Liver (tissue), 10 donors: ENCODE measurements at places on chromosomes 6 and 20. TPM values are rescaled to one million over a fixed set of nuclear protein-coding genes. Genes with fewer than 3 reads are reported as not detected.

The PRSS35 gene
- under 0.01 TPM for total RNA-seq

DNA sequence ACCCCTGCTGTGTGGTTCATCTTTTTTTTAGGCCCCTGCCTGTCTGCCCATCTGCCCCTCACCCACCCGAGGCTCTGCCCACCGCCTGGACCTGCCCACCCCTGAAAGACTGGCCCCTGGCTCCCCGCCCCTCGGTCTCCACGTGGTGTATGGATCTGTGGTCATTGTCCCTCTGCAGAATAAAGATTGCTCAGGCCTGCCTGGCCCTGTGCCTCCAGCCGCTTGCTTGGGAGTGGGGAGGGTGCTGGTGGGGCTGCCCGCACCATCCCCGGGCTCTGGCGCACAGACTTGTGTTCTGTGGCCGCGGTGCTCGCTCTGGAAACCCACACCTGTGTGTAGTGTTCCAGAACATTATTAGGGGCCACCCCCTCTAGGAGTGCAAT is 1.6 kb downstream of the MAP1LC3A start:
- no peak overlapping the region for H3K4me3 ChIP-seq
- no peak for DNase-seq
- no peak overlapping the region for H3K27ac ChIP-seq
- no peaks in the 10 kb centered on the region for H3K27me3 ChIP-seq

The NRSN1 gene
- total RNA-seq, result not detected

GRCh38 chr6:149922642-149923326 is at the start of gene RAET1G:
Gene RAET1G, minus strand, starts transcription at chr6:149923121. Its CDS starts 111 bp downstream, at chr6:149923010.
- H3K27me3 ChIP-seq, result no peaks in the 10 kb centered on the region
- H3K4me3 ChIP-seq, result peak within 1 kb of the TSS; percentile 63
- H3K27ac ChIP-seq, result no peak within 1 kb of the TSS
- no peaks in the 10 kb centered on the region for H3K4me1 ChIP-seq
- peak; percentile 71 for DNase-seq
- no peaks in the 10 kb centered on the region for H3K36me3 ChIP-seq

DNA sequence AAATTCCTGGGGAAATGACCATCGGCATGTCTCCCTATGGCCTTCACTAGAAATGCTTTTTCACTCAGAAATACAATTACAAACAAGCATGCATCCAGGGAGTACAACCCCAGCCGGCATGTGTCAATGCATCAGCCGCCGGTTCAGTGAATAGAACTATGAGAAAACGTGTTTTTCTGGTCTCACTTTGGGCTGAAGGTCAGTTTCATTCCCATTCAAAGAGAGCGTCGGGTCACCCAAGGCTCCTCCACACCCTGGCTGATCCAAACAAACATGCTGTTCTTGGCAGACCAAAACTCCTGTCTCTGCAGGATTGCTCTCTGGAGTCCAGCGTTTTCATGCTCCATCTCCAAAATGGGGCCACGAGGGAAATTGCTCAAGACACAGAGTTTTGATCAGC is 35.5 kb upstream of the NXT1 start:
- H3K4me3 ChIP-seq, result no peak overlapping the region
- no peaks in the 10 kb centered on the region for H3K4me1 ChIP-seq
- DNase-seq, result no peak

DNA sequence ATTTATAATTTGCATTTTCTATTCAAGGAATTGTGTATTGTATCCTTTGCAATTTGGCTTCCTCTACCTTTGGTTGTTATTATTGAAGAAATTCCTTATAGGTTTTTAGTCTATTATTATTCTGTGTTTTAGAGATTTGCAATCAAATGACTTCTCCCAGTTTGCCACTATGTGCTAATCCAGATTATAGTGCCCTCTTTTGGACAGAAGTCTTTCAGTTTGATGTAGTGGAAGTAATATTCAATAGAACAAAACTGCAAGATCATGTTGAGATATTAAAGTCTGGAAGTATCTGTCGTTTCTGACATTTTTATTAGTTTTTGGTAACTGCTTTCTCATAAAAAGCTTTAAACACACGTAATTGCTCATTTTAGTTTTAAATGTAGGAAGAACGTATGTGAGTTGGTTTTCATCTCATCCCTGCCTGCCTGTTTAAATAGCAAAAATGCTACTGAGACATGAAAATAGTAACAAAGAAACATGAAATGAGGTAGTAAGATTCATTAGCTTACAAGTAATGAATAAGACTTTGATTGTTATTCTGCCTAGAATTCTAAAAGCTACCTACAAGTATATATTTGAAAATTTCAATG is 72.8 kb downstream of the RTN4IP1 start:
- H3K4me1 ChIP-seq, result no peaks in the 10 kb centered on the region
- no peak overlapping the region for H3K4me3 ChIP-seq
- H3K36me3 ChIP-seq, result peaks cover 3% of the 10 kb centered on the region
- H3K27ac ChIP-seq, result no peak overlapping the region
- no peaks in the 10 kb centered on the region for H3K27me3 ChIP-seq
- DNase-seq, result no peak

The SLA2 gene
- total RNA-seq, result 0.59 TPM

GRCh38 chr20:16028923-16029322 is 544.3 kb downstream of the KIF16B start:
- no peaks in the 10 kb centered on the region for H3K27me3 ChIP-seq
- DNase-seq, result no peak
- no peak overlapping the region for H3K27ac ChIP-seq

The ADGRF5 gene
- total RNA-seq, result 4.9 TPM

GRCh38 chr6:150535151-150535804 is 64.4 kb upstream of the PLEKHG1 start:
- DNase-seq, result no peak
- no peaks in the 10 kb centered on the region for H3K36me3 ChIP-seq

The SNPH gene
- 0.50 TPM for total RNA-seq

- H3K27me3 ChIP-seq, result no peaks in the 10 kb centered on the region
- no peaks in the 10 kb centered on the region for H3K4me1 ChIP-seq
- H3K27ac ChIP-seq, result no peak overlapping the region
- DNase-seq, result no peak
Observed at GRCh38 chr6:44439270-44440045, 52.0 kb downstream of the CDC5L start.

- H3K27ac ChIP-seq, result no peak overlapping the region
- H3K36me3 ChIP-seq, result no peaks in the 10 kb centered on the region
- no peaks in the 10 kb centered on the region for H3K27me3 ChIP-seq
Observed at GRCh38 chr20:18657575-18657974, 69.7 kb downstream of the DTD1 start.

GRCh38 chr20:2507464-2507863 is 1.3 kb downstream of the ZNF343 start:
- H3K36me3 ChIP-seq, result no peaks in the 10 kb centered on the region
- no peak for DNase-seq
- no peak overlapping the region for H3K27ac ChIP-seq
- no peak overlapping the region for H3K4me3 ChIP-seq

GRCh38 chr6:51466427-51466826 is 621.0 kb downstream of the PKHD1 start:
- H3K27me3 ChIP-seq, result no peaks in the 10 kb centered on the region
- H3K4me1 ChIP-seq, result peaks cover 3% of the 10 kb centered on the region
- no peaks in the 10 kb centered on the region for H3K36me3 ChIP-seq
- no peak overlapping the region for H3K27ac ChIP-seq

DNA sequence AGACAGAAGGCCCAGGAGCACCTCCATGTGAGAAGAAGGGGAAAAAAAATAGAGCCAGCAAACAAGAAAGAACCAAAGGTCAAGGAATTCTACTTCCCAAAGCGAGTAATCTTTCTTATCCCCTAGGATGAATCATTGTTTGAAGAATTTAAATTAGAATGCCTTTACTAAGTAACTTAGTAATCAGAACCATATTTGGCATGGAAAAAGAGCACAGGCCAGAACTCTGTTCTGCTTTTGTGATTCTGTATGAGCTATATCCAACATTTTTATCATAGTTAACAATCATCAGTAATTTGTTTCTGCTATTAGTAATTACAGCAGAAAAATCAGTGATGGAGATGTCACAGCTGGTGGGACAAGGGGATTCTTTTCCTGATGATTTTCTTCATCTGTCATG is 228.8 kb upstream of the FAM83B start:
- DNase-seq, result no peak
- no peak overlapping the region for H3K27ac ChIP-seq
- no peaks in the 10 kb centered on the region for H3K4me1 ChIP-seq
- no peak overlapping the region for H3K4me3 ChIP-seq
- no peaks in the 10 kb centered on the region for H3K36me3 ChIP-seq

DNA sequence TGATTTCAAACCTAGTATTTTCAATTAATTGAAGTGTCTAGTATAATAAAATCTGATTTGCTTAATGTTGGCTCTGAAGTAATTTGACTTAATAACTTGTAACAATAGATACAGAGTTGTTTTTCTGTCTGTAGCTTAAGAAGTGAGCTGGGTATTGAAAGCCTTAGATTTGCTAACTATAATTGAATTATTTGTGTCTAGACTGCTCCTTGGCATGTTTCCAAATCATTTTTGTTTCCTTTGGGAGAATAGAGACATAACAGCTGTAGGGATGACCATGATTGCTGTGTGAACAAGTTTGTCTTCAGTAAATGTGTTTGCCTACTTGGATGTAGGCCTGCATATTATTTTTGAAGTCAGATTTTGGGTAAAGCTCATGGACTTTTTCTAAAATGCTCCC is 115.4 kb downstream of the SCAF8 start:
- H3K27me3 ChIP-seq, result no peaks in the 10 kb centered on the region
- no peak overlapping the region for H3K4me3 ChIP-seq
- H3K36me3 ChIP-seq, result no peaks in the 10 kb centered on the region
- H3K27ac ChIP-seq, result no peak overlapping the region
- no peaks in the 10 kb centered on the region for H3K4me1 ChIP-seq

The EDN3 gene
- total RNA-seq, result not detected

GRCh38 chr20:39789411-39789810 is 827.3 kb downstream of the DHX35 start:
- H3K4me1 ChIP-seq, result peaks cover 11% of the 10 kb centered on the region
- no peak overlapping the region for H3K4me3 ChIP-seq
- H3K36me3 ChIP-seq, result no peaks in the 10 kb centered on the region
- H3K27me3 ChIP-seq, result no peaks in the 10 kb centered on the region

The DEFB132 gene
- total RNA-seq, result 0.08 TPM

The GMPR gene
- 50.2 TPM for total RNA-seq

DNA sequence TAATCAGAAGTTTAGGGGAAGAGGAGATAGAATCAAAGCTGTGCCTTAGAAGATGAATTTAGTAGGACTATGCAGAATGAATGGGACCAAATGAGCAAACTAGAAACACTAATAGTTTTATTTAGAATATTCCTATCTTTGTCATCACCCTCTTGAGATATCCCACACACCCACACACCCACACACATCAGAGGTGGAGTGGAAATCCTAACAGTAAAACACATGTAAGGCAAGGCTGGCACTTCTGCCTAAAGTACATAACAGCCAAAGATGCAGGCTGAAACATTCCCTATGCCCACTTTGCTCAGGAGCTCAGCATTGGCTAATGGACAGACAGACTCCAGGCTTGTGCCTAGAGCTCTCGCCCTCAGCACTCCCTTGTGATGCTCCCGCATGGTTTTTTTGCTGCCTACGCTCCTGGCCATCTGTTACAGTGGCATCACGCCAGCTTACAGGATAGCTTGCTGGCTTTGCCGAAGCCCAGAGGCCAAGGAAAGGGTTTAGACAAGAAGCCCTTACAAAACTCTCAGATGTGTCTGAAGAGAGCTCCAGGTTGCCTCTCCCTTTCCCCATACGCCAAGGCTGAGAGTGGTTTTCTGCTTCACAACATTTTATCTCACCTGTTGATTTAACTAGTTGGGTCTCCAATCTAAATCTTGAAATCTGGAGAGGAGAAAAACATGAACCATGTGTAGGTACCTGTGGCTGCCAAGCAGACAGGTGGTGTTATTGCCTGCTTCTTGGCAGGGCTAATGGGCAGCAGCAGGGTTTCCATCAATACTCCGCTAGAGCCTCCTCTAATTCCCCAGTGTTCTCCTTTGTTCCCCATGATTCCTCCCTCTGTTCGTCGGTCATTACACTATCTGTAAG is 282.6 kb upstream of the ID4 start:
- H3K27ac ChIP-seq, result no peak overlapping the region
- no peaks in the 10 kb centered on the region for H3K4me1 ChIP-seq
- no peaks in the 10 kb centered on the region for H3K36me3 ChIP-seq
- no peak for DNase-seq

The PTGIS gene
- total RNA-seq, result 6.3 TPM

GRCh38 chr20:63682384-63683139 is 13.9 kb upstream of the TNFRSF6B start:
- no peaks in the 10 kb centered on the region for H3K36me3 ChIP-seq
- H3K4me3 ChIP-seq, result no peak overlapping the region
- no peaks in the 10 kb centered on the region for H3K27me3 ChIP-seq

DNA sequence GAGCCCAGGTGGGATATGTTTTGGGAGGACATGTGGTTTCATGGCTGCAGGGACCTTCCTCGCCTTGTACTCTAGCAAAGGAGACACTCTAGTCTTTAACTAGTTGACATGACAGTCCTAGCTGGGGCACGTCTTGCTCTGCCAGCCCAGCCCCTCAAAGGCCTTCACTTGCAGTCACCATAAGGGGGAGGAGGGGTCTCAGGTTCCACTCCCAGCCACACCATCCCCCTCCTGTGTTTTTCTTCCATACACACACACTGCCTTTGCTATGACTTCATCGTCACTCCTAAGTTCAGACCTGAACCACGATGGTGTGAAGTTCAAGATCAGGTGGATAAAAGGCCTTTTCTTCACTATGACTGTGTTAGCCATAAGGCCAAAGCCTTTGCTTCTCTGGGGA is 13.5 kb downstream of the ULBP1 start:
- H3K27me3 ChIP-seq, result no peaks in the 10 kb centered on the region
- no peak overlapping the region for H3K4me3 ChIP-seq
- no peak for DNase-seq
- no peaks in the 10 kb centered on the region for H3K4me1 ChIP-seq
- H3K36me3 ChIP-seq, result no peaks in the 10 kb centered on the region

- no peak overlapping the region for H3K4me3 ChIP-seq
- no peak overlapping the region for H3K27ac ChIP-seq
- no peaks in the 10 kb centered on the region for H3K36me3 ChIP-seq
- no peaks in the 10 kb centered on the region for H3K4me1 ChIP-seq
- DNase-seq, result no peak
Observed at GRCh38 chr6:71114544-71114943, 157.7 kb upstream of the B3GAT2 start.

The HLA-DQA2 gene
- total RNA-seq, result not detected

The TINAG gene
- total RNA-seq, result not detected

DNA sequence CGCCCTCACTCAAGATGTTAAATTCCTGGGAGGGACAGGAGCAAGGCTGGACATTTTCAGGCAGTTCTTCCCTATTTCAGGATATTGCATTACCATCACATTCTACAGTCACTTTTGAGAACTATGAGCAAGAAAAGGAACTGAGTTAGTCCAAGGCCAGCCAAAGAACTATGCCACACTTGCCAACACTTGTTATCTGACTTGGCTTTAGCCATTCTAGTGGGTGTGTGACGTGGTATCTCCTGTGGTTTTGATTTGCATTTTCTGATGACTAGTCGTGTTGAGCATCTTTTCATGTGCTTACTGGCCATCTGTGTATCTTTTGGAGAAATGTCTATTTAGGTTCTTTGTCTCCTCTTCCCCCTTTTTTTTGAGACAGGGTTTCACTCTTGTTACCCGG is 12.0 kb downstream of the XRN2 start:
- H3K4me1 ChIP-seq, result peaks cover 30% of the 10 kb centered on the region
- no peak overlapping the region for H3K4me3 ChIP-seq
- no peak for DNase-seq
- H3K27ac ChIP-seq, result no peak overlapping the region

The MBOAT1 gene
- total RNA-seq, result 9.3 TPM

The ZBTB9 gene
- 3.4 TPM for total RNA-seq
